ENCODE measurements at places on chromosomes 6 and 20. TPM values are rescaled to one million over a fixed set of nuclear protein-coding genes. Genes with fewer than 3 reads are reported as not detected.

The SAMHD1 gene
- total RNA-seq, result 18.4 TPM

The TRIM15 gene
- not detected for total RNA-seq

The DNAH8 gene
- not detected for total RNA-seq

The PHACTR3 gene
- not detected for total RNA-seq

The SLC26A8 gene
- total RNA-seq, result not detected

The PROKR2 gene
- not detected for total RNA-seq

The EEF1A2 gene
- total RNA-seq, result 3.9 TPM

The BEND3 gene
- total RNA-seq, result 5.5 TPM

The LAMP5 gene
- total RNA-seq, result not detected

The PPP1R3G gene
- total RNA-seq, result 1.5 TPM

The PGBD1 gene
- total RNA-seq, result 6.5 TPM

The IMPG1 gene
- not detected for total RNA-seq

The GJA1 gene
- 323 TPM for total RNA-seq

The MED20 gene
- 28.8 TPM for total RNA-seq

The PLA2G7 gene
- total RNA-seq, result not detected

The SLC4A11 gene
- 1.2 TPM for total RNA-seq

The SIRPD gene
- total RNA-seq, result not detected

The RAB44 gene
- total RNA-seq, result not detected

The PPP1R14C gene
- under 0.01 TPM for total RNA-seq

The WASF1 gene
- 6.2 TPM for total RNA-seq

The SKIC2 gene
- total RNA-seq, result 63.7 TPM

The LINC00237 gene
- not detected for total RNA-seq

The APOM gene
- total RNA-seq, result 0.89 TPM

The C20orf202 gene
- total RNA-seq, result not detected

The ACOT13 gene
- total RNA-seq, result 8.6 TPM

The SGK2 gene
- 0.74 TPM for total RNA-seq

The PSORS1C2 gene
- total RNA-seq, result not detected

The PAK5 gene
- not detected for total RNA-seq

The PRKN gene
- 0.30 TPM for total RNA-seq

The DPPA5 gene
- total RNA-seq, result not detected

The TAF8 gene
- total RNA-seq, result 11.0 TPM

The GSTA3 gene
- total RNA-seq, result not detected

The DEF6 gene
- 1.2 TPM for total RNA-seq

The NMBR gene
- total RNA-seq, result not detected

The SPEF1 gene
- not detected for total RNA-seq

The CRISP3 gene
- not detected for total RNA-seq
